ENCODE measurements at places on chromosomes 12 and 14. TPM values are rescaled to one million over a fixed set of nuclear protein-coding genes. Genes with fewer than 3 reads are reported as not detected.

DNA sequence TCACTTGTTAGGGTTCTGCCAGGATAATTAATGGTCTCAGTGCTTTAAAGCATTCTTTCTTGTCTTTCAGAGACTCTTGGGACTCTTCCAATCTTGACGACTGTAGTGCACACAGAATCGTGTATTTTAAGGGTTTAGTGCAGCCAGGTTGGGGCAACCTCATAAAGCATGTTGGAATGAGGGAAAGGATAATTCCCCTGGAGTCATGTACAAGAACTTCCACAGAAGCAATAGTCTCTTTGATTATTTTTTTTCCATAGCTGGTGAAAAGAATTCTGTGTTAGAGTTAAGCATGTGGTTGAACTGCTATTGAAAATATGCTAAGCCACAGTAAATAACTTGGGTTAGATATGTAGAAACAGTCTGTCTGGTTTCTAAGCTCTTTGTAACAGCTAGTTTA, 246.8 kb upstream of the DAAM1 start:
- H3K4me3 ChIP-seq = no peak overlapping the region
- H3K4me1 ChIP-seq = no peaks in the 10 kb centered on the region
- no peak for DNase-seq
- no peaks in the 10 kb centered on the region for H3K27me3 ChIP-seq
- H3K36me3 ChIP-seq = no peaks in the 10 kb centered on the region
- no peak overlapping the region for H3K27ac ChIP-seq

GRCh38 chr12:48125985-48126384, 6.8 kb downstream of the PFKM start:
- H3K4me3 ChIP-seq = no peak overlapping the region
- H3K4me1 ChIP-seq = peaks cover 1% of the 10 kb centered on the region
- DNase-seq = no peak
- H3K27ac ChIP-seq = no peak overlapping the region
- peaks cover 14% of the 10 kb centered on the region for H3K36me3 ChIP-seq

- no peak overlapping the region for H3K4me3 ChIP-seq
- H3K36me3 ChIP-seq = no peaks in the 10 kb centered on the region
- H3K27me3 ChIP-seq = peaks cover 4% of the 10 kb centered on the region
- H3K27ac ChIP-seq = no peak overlapping the region
- no peaks in the 10 kb centered on the region for H3K4me1 ChIP-seq
Measured at GRCh38 chr14:103071544-103072251, 12.3 kb upstream of the LBHD2 start.

GRCh38 chr12:52214421-52214802, 18.6 kb upstream of the KRT7 start:
- H3K4me3 ChIP-seq = no peak overlapping the region
- H3K27ac ChIP-seq = no peak overlapping the region
- DNase-seq = no peak
- no peaks in the 10 kb centered on the region for H3K36me3 ChIP-seq
- no peaks in the 10 kb centered on the region for H3K4me1 ChIP-seq

DNA sequence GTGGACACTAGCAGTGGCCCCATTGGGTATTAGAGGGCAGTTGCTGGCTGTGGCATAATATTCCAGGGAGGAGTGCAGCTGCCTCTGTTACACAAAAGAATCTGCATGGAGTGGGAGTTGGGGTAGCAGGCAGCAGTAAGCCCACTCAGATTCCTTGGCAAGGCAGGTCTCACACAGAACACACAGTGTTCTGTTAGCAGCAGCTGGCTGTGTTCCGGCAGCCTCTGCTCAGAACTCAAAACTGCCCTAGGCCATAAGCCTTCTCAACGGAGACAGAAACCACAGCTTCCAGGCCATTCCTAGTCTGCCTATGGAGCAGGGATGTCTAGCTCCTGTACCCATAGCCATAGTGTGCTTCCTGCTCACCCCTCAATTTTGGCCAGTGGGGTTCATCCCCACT, 1085.4 kb downstream of the SLC6A15 start:
- DNase-seq = no peak
- no peaks in the 10 kb centered on the region for H3K4me1 ChIP-seq
- no peaks in the 10 kb centered on the region for H3K27me3 ChIP-seq
- no peaks in the 10 kb centered on the region for H3K36me3 ChIP-seq
- no peak overlapping the region for H3K4me3 ChIP-seq

GRCh38 chr12:109844091-109844490, 10.9 kb upstream of the TRPV4 start:
- no peak overlapping the region for H3K27ac ChIP-seq
- H3K4me1 ChIP-seq = peaks cover 10% of the 10 kb centered on the region
- no peak overlapping the region for H3K4me3 ChIP-seq
- no peaks in the 10 kb centered on the region for H3K36me3 ChIP-seq
- H3K27me3 ChIP-seq = no peaks in the 10 kb centered on the region

DNA sequence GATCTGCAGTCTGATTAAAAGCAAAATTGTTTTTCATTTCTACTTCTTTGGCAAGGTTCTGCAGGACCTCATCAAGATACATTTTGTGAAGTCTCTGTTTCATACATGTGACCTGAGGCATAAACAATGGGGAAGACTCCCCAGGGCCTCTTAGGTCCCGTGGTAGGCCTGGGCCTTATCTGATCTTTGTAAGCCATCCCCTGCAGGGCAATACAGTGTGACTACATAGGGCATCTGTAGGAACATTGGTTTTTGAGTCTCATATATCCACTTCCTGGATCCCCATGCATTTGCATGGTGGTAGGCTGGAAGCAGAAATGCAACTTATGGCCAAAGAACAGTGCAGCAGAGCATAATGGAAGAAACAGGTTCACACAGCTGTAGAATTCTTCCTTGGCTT, 6.0 kb downstream of the FAR2 start:
- DNase-seq = no peak
- peaks cover 8% of the 10 kb centered on the region for H3K36me3 ChIP-seq
- H3K27ac ChIP-seq = no peak overlapping the region
- H3K27me3 ChIP-seq = peaks cover 12% of the 10 kb centered on the region
- H3K4me1 ChIP-seq = peaks cover 31% of the 10 kb centered on the region
- no peak overlapping the region for H3K4me3 ChIP-seq

- H3K27me3 ChIP-seq = no peaks in the 10 kb centered on the region
- H3K36me3 ChIP-seq = no peaks in the 10 kb centered on the region
- DNase-seq = no peak
- no peak overlapping the region for H3K4me3 ChIP-seq
Measured at GRCh38 chr14:104249089-104249488, 110.7 kb downstream of the KIF26A start.

DAO gene
- not detected for total RNA-seq

DNA sequence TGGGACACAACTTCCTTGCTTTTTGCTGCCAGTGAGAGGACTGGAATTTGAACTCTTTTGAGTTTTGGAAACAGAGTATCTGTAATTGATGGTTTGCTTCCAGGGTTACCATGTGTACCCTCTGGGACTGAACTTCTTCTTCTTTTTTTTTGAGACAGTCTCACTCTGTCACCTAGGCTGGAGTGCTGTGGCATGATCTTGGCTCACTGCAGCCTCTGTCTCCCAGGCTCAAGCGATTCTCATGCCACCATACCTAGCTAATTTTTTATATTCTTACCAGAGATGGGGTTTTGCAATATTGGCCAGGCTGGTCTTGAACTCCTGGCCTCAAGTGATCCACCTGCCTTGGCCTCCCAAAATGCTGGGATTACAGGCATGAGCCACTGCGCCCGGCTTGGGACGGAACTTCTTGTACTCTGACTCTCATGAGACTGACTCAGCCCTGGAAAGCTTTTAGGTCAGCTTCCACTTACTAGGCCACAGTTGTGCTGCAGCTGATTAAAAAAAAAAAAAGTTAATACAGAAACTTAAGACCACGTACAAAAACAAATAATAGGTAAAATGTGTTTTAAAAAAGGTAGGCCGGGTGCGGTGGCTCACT, 15.8 kb downstream of the SEL1L start:
- H3K4me3 ChIP-seq = no peak overlapping the region
- DNase-seq = no peak
- H3K27ac ChIP-seq = no peak overlapping the region
- H3K27me3 ChIP-seq = no peaks in the 10 kb centered on the region
- peaks cover 69% of the 10 kb centered on the region for H3K36me3 ChIP-seq
- peaks cover 29% of the 10 kb centered on the region for H3K4me1 ChIP-seq

TEX22 gene
- 3.9 TPM for total RNA-seq

DNA sequence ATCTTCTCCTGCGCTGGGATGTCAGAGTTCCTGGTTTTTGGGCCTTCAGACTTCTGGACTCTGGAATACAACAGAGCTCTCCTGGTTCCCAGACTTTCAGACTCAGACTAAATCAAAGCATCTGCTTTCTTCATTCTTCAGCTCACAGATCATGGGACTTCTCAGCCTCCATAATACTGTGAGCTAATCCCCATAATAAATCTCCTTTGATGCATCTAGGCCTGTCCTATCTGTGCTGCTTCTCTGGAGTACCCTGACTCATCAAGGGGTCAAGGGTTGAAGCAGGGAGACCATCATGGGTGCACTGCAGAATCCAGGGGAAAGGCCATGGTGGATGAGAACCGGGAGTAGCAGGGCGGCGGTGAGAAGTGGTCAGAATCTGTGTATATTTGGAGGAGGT, 1094.1 kb upstream of the TMEM132C start:
- peaks cover 6% of the 10 kb centered on the region for H3K27me3 ChIP-seq
- H3K4me3 ChIP-seq = no peak overlapping the region
- no peak overlapping the region for H3K27ac ChIP-seq
- H3K36me3 ChIP-seq = no peaks in the 10 kb centered on the region

DNA sequence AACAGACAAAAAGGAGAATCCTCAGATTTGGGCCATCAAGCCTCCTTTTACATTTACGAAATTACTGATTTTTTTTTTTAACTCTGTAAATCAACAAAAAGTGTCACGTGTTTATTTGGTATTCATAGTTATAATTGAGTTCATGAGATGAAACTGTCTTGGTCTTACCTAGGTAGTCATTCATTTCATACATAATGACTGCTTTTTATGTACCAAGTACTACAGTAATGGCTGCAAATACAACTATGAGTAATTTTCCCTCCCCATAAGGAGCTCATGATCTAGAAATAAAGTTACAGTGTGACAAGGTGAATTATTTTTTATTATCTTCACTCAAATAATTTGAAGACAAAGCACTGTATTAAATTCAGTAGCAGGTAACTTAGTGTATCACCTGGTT, 6.4 kb upstream of the TBK1 start:
- no peak for DNase-seq
- no peak overlapping the region for H3K27ac ChIP-seq
- no peak overlapping the region for H3K4me3 ChIP-seq
- no peaks in the 10 kb centered on the region for H3K27me3 ChIP-seq
- peaks cover 47% of the 10 kb centered on the region for H3K36me3 ChIP-seq
- peaks cover 11% of the 10 kb centered on the region for H3K4me1 ChIP-seq

ALKBH2 gene
- 13.0 TPM for total RNA-seq

PLA2G1B gene
- not detected for total RNA-seq

DNA sequence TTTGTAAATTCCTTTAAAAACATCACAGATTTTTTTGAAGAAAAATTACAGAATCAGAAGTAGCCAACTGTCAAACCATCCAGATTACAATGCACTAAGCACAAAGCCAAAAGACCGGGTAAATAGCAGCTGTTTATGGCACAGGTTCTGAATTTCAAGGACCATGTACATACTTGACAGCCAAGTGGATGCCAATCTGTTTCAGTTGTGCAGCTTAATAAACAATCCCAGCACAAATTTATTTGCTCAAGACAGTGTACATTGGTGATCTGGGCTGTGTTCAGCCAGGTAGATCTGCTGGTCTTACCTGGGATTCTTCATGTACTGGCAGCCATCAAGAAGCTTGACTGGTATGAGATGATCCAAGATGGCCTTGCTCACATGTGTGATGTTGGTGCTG, 229.8 kb upstream of the FLRT2 start:
- no peaks in the 10 kb centered on the region for H3K27me3 ChIP-seq
- DNase-seq = no peak
- no peak overlapping the region for H3K4me3 ChIP-seq
- no peaks in the 10 kb centered on the region for H3K4me1 ChIP-seq
- H3K27ac ChIP-seq = no peak overlapping the region

DNA sequence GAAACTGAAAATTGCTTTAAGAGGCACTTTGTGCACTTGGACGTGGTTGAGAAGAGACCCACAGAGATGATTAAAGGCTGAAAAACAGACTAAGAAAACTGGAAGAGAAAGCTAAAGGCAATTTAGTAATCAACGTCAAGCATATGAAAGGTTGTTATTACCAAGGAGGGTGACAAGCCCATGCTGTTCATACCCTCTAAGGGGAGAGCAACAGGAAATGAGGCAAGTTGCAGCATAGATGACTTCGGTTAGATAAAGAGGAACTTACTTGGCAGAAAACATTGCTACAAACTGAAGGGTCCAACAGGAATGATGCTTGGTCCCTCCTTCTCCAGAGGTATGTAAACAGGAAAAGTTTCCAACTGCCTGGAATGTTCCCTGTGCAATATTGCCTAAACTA, 107.8 kb downstream of the DUSP6 start:
- H3K27me3 ChIP-seq = peaks cover 2% of the 10 kb centered on the region
- H3K36me3 ChIP-seq = peaks cover 28% of the 10 kb centered on the region
- H3K4me3 ChIP-seq = peak overlapping the region; percentile 50
- peaks cover 62% of the 10 kb centered on the region for H3K4me1 ChIP-seq
- peak overlapping the region; percentile 89 for H3K27ac ChIP-seq

MGP gene
- total RNA-seq = not detected

DNA sequence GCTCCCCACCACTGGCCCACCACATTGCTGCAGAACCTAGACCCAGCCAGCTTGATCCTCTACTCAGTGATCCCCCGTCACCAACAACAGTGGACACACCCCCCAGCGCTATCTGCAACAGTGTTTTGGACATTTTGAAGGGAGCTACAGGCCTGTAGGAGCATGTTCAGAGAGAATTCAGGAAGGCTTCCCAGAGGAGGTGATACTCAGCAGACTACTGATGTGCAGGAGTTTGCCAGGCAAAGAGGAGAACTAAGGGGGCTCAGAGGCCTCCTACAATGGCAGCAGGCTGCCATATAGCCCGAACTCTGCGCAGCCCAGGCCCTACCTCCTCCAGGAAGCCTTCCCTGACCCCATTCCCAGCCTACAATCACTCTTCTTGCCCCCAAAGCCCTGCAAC, 70.0 kb downstream of the SYNE3 start:
- peaks cover 68% of the 10 kb centered on the region for H3K36me3 ChIP-seq
- peak overlapping the region; percentile 14 for H3K27ac ChIP-seq
- peaks cover 9% of the 10 kb centered on the region for H3K4me1 ChIP-seq
- DNase-seq = no peak
- no peaks in the 10 kb centered on the region for H3K27me3 ChIP-seq

FGF23 gene
- total RNA-seq = not detected

- no peak overlapping the region for H3K27ac ChIP-seq
- H3K36me3 ChIP-seq = no peaks in the 10 kb centered on the region
- no peak overlapping the region for H3K4me3 ChIP-seq
- H3K27me3 ChIP-seq = peaks cover 4% of the 10 kb centered on the region
- H3K4me1 ChIP-seq = no peaks in the 10 kb centered on the region
Measured at GRCh38 chr14:88901189-88901588, 76.7 kb downstream of the TTC8 start.

MARK3 gene
- total RNA-seq = 78.6 TPM

CLEC4A gene
- 0.19 TPM for total RNA-seq

LRIG3 gene
- total RNA-seq = not detected

- H3K36me3 ChIP-seq = no peaks in the 10 kb centered on the region
- no peak overlapping the region for H3K27ac ChIP-seq
- no peaks in the 10 kb centered on the region for H3K4me1 ChIP-seq
Measured at GRCh38 chr12:59698600-59698999, 102.8 kb downstream of the SLC16A7 start.

ATF1 gene
- 51.3 TPM for total RNA-seq

EIF2S3B gene
- total RNA-seq = 1.0 TPM

Measured in activated CD4-positive, alpha-beta T cell treated with anti-CD3 and anti-CD28 coated beads, Interleukin-2, amount 10 ng/mL, durations not matched to agents 7 days and 5 days (primary cell).